ENCODE measurements at places on chromosomes 5 and 9.

DNA sequence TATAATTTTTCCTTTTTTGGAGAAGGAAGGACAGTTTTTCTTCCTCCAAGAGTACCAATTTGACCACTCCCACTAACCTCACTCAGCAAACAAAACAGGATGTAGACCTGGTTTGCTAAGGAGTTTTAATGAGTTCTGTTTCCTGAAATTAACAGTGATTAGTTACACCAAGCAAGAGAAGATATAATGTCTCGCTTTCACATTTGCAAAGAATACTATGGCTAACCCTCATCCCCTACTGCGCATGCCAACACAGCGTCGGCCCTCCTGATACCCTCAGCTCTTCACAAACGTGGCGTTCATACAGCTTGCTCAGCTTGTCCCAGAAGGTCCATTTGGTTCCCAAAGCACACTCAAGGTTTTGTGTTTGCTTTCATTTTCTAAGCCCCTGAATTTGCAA is 41.9 kb upstream of the IPPK start:
- no peak for DNase-seq

DNA sequence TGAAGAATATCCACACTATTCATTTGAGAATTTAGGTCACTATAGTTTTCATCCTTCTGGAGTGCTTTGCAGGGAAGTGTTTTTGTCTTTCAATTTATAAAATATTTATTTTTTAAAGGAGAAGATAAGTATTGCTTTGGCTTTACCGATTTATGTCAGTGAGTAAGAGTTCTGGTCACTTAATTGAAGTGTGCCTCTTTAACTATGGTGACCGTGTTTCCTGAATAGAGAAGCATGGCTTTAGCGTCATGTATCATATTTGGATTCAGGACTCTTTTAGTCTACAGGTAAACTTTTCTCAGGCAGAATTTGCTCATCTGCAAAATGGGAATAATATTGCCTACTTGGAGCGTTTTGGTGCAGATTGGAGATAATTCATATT is 902 bp downstream of the BDP1 start:
- no peak for DNase-seq

DNA sequence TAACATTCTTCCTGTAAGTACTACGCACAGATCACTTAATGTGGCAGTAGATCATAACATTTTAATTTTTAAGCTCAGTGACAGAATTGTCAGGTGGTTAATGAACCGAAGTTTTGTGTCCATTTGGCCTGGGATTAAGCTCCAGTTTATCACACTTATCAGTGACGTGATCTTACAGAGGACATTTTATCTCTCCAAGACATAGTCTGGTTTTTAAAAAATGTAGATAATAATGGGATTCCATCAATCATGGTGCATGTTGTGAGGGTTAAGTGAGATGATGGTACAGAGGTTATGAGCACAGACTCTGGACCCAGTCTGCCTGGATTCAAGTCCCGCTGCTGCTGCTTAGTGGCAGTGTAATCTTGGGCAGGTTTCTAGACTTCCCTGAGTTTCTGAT is 66.0 kb upstream of the ZFAND5 start:
- no peak for DNase-seq

DNA sequence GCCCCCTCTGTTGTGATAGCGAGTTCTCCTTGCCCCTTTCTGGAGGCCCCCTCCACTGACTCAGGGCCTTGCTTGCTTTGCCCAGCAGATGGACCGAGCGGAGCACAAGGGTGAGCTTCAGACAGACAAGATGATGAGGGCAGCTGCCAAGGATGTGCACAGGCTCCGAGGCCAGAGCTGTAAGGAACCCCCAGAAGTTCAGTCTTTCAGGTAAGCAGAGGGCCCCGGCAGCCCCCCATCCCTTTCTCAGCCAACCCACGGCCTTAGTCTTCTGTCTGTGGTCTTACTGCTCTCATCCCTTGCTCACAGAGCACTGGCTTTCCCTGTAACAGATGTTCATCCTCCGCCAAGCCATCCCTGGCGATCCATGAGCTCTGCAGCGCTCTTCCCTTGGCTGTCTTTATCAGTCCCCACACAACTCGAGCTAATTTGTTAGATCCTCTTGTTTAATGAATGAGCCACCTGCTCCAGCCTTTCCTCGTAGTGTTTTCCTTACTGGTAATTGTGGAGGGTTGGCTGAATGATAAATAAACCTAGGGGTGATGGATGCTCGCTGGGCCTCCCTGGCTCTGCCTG is 18.4 kb upstream of the RARS1 start:
- DNase-seq = no peak

DNA sequence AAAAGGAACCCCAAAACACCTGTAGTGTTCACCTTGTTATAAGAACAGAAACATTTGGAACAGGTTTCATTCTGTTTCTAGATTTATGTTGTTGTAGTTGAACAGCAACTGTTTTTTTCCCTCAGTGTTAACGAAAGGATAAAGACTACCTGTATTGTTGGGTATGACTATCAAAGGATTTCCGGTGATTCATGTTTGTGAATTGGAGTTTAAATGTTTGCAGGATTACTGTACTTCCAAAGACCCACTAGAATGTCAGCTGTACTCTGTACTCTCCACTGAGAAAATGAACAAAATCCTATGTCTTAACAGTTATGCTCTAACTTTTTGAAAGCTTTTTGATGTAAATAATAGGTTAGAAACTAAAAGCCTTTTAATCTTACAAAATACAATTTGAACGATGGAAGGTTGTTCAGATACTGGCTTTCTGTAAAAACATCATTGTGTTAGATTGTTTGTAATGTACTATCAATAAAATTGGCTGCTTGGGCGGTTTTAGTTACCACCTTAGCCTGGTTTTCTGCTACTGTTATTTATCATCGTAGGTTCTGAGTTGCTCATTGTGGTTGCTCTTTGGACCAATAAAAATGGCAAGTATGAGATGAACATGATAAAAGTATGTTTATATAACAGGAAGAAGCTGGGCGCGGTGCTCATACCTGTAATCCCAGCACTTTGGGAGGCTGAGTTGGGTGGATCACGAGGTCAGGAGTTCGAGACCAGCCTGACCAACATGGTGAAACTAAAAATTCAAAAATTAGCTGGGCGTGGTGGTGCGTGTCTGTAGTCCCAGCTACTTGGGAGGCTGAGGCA is 44.1 kb downstream of the DCP2 start:
- no peak for DNase-seq

DNA sequence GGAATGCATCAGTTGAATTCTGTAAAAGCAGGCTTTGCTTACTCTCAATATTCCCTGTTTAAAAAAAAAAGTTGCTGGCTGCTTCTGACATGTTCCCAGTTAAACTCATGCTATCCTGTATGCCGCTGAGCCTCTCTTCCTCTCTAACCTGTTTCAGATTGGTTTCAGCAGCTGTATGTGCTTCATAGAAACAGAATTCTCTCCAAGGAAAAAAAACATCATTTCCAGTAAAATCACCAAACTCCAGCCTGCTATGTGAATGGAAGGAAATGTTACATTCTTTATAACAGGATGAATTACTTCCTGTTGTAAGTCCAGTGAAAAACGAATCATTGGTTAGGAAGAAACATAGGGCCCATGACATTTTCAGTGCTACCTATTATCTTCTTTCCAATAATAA is 25.7 kb upstream of the KCNV2 start:
- no peak for DNase-seq

- no peak for DNase-seq
Observed at GRCh38 chr5:107980923-107981692, 310.4 kb upstream of the EFNA5 start.
